Globus pallidus (tissue), 1 donor: ENCODE measurements at places on chromosomes 7 and 10.

- no peak for DNase-seq
Measured at GRCh38 chr7:157396316-157397035, 59.7 kb downstream of the DNAJB6 start.

DNA sequence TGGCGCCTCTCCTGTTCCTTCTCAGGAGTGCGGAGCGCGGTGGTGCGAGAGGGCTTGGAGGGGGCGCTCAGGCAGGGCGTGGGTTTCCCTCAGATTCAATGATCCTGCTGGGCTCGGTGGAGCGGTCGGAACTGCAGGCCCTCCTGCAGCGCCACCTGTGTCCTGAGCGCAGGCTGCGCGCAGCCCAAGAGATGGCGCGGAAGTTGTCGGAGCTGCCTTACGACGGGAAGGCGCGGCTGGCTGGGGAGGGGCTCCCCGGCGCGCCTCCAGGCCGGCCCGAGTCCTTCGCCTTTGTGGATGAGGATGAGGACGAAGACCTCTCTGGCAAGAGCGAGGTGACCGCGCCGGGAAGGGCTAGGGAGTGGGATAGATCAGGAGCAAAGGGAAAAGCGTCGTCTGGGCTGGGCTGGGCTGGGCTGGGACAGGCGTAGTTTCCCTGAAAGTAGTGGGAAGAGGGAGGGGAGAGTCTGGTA is 17.0 kb downstream of the FAM131B start:
- no peak for DNase-seq

DNA sequence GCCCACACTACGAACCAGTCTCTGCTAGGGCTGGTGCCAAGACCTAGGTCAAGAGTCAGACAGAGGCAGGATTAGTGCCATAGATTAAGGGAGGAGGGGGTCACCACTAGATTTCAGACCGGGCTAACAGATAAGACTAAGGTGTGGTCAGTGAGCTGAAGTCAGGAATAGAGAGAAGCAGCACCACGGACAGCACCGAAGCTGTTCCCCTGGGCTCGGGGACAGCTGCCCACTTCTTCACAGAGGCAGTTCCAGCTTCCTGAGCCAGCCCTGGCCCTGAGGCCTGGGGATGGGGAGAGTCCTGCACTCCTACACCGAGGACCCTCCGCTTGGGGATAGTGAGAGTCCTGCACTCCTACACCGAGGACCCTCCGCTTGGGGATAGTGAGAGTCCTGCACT is 11.2 kb upstream of the JAKMIP3 start:
- no peak for DNase-seq

- no peak for DNase-seq
Measured at GRCh38 chr7:81767926-81768325, 1.9 kb downstream of the HGF start.

GRCh38 chr10:72379062-72379461 is 24.3 kb upstream of the DNAJB12 start:
- DNase-seq, result no peak

DNA sequence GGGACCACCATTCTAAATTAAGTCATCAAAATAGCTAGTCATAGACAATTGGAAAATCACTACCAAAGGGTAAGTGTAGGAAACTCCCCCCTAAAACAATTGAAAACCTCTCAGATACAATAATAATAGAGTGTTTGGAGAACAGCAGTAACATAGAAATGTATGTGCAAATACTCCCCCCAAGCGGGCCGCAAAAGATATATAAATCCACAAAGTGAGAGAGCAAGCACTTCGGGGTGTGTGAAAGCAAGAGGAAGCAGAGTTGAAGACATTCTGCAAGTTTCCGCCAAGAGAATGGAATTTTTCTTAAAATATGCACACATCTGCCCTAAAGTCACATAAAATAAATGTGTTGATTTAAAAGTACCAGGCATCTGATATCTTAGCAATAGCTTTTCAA is 33.3 kb downstream of the CHCHD3 start:
- DNase-seq, result no peak

DNA sequence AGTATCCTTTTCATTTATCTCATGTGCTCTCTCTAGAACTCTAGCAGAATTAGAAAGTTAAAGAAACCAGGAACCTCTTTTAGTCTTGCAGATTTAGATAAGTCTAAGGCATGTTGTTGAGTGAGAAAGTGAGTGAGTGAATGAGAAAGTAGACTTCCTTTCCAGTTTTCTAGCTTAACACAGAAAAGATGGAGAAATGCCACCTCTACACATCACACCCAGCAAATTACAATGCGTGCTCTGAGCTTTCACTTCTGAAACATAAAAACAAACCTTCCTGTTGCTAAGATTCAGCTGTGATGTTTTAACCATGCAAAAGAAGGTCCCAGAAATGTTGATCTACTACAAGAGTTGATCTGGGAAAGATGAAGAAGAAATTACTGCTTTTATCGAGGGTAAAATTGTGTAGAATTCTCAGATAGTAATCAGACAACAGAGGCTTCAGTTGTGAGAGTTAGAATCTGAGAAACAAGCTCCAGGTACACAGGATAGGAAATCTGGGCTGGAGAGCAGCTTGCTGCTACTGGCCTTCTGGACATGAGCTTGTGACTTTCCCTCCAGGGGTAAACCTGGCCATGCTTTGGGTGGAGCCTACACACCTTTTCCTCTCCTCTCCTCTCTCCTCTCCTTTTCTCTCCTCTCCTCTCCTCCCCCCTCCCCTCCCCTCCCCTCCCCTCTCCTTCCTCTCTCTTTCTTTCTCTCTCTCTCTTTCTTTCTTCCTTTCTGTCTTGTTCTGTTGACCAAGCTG is 4.6 kb downstream of the CYP3A5 start:
- DNase-seq, result no peak

DNA sequence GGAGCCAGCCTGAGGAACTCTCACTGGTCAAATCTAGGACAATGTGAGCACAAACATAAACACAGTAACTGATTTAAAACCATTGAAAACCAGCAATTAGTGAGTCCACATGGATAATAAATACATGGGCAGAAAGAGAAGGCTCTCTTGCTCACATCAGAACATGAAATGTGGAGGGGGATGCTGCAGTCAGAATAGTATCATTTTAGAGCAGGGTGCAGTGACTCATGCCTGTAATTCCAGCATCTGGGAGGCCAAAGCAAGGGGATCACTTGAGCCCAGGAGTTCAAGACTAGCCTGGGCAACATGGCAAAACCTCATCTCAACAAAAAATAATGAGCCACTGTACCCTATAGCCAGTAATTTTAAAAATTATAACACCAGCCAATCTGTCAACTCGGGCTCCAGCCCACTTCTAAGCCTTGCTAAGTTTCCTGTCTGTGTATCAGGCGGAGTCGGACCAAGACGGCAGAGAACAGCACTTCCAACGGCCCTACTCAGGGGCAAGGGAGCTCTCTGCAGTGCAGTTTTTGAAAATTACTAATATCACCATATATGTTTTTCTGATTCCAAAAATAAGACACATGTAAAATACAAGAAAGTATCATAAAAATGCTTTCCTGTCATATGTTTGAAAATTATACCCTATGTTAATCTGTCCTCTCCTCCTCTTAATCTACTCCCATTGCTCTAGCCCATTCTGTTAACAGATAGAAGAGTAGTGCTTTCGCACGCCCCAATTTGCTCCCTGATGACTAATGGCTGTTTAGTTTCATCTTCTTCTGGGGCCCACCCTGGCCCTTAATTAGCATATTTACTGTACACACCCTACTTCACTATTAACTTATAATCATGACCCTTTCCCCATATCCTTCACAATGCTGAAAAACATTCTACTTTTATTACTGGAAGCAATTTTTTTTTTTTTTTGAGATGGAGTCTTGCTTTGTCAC is 17.1 kb downstream of the URGCP start:
- DNase-seq, result no peak

DNA sequence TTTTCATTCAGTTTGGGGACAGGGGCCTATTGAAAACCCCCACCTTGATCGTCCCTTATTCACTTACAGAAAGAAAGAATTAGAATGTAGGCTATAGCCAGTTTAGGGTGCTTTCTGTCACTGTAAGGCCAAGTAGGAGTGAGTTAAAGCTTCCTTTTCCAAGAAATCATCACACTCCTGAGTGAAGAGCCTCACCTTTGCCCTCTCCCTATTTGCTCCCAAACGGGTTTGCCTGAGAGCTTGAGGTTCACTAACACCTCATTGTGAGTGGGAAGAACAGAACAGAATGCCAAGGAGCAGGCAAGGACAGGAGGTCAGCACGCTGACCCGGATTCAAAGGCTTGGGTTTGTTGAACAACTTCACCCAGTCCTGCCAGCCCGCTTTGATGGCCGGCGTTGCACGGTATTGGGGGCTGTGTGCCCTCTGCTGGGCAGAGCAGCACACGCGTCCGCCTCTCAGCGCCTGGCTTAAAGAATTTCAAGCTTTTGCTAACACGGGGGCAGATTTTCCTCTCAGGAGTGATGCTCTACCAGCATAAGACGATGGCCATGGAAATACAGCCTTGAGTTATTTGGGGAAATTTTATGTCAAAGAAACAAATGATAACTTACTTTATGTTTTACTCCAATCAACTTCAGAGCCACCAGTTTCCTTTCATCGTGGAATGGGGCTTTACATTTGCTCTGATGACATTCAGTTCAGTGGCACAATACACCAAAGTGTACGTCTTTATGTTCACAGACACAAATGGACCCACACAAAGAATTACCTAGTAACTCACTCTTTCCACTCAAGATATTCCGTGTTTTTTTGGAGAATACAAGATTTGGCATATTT is 470.0 kb downstream of the SUGCT start:
- DNase-seq, result peak; percentile 63

GRCh38 chr7:156448918-156449317 is 191.7 kb upstream of the RNF32 start:
- DNase-seq, result no peak

- no peak for DNase-seq
Measured at GRCh38 chr10:30702860-30703259, 73.3 kb upstream of the LYZL2 start.

DNA sequence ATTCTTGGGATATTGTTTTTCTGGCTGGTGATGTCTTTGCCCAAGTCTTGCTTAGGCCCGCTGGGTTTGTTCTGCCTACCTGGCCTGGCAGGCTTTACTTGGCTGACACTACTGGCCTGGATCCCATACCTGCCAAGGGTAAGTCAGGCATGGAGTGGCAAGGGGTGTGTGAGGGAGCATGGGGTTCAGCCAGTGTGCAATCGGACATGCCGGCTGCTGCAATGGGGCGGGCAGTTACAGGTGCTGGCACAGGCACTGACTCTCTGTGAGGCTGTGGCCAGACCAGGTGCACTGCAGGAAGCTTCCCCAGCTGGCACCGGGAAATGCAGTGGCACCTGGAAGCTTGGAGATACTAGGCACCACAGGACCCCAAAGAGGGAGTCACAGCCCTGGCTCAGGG is 168.4 kb downstream of the PON1 start:
- no peak for DNase-seq

DNA sequence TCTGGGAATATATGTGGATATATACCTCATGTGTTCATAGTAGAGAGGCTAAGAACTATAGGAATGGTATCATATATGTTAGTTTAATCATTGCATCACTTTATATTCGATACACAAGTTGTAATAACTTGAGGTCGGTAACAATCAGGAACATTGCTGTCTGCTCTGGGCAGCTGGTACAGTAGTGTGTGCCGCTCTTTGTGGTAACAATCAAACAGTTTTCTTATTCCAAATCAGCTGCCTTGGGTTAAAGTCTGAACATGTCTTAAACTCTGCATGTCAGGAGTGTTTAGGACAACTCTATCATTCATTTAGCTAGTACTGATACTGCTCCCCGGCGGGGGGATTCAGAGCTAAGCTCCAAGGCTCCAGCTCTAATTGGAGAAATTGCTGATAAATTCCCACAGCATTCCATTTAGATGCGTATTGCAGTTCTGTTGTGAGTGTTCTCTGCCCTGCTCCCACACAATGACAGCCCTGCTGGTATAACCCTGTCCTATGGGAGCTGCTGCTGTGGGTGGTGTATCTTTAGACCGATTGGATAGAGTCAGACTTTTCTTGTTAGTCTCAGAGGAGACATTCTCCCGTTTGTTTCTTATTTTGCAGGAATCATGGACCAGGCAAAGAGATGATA is 707.5 kb upstream of the FZD8 start:
- no peak for DNase-seq

- peak; percentile 94 for DNase-seq
Measured at GRCh38 chr10:133394064-133394663, at the start of gene MTG1. Gene MTG1, plus strand, starts transcription at chr10:133394157. Its CDS starts 64 bp downstream, at chr10:133394221.

DNA sequence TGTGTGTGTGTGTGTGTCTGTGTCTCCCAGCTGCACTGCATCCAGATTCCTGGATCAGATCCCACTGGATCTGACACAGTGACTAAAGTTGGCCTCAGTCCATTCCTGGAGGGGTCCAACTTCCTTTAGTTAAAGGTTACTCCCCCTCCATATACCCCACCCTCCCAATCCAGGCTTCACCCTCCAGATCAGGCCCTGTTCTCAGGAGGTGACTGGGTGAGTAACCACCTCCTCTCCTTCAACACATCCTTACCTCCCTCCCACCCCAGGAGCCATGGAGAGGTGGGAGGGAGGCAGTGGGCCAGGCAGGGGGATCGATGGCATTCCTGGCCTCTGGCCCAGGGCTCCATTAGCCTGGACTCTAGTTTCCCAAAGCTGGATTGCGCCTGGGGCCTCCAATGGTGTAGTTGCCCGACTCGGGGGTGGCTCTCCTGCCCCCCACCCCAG is 11.3 kb downstream of the KCNIP2 start:
- DNase-seq, result no peak

- no peak for DNase-seq
Measured at GRCh38 chr10:27717861-27718260, 27.8 kb downstream of the MKX start.

DNA sequence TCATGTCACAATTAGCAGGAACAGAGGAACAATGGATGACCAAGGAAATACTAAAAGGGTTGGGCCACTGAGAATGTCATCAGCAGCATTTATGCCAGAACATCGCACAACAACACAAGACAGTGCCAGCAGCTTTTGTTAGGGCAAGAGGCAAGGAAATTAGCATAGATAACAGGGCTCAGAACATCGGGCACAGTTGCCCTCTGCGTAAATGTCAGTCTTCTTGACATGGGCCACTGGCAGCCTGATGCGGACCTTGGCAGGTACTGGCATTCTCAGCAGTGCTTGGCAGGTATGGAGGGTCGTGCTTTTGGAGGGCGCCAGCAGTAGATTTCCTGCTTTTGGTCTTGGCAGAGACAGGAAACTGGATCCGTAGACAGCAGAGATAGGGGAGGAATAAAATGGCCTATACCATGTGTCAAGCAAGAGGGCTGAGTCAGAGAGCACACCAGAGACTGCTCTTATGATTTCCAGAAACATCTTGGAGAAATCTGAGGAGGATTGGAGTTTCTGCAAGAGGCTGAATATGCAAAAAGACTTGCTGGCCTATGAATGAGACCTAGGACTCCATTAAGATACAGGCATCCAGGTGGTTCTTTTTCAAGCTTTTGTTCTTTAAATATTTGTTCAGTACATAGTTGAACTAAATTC is 371.5 kb upstream of the MTPN start:
- no peak for DNase-seq

GRCh38 chr10:73782749-73783085 is 869 bp downstream of the CHCHD1 start:
- DNase-seq, result no peak

- no peak for DNase-seq
Measured at GRCh38 chr10:97822261-97822687, 27.4 kb upstream of the GOLGA7B start.

DNA sequence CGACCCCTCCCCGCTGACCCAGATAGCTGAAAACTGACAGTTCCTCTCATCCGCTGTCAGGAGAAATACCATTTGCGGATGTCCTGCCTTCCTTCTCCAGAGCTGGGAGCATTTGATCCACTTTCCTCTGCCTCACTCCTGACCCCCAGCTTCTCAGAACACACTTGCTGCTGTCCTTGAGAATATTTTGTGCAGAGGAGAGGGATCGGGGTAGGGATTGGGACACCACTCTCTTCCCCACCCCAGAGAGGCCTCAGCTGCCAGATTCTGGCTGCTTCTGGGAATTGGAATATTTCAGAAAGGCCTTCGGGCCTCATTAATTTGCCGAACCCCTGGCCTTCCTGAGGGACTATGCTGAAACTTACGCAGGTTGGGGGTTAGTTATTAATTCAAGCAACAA is 97.0 kb downstream of the C10orf105 start:
- DNase-seq, result no peak
